Heart left ventricle (tissue), 16 donors: ENCODE measurements at places on chromosomes 12 and 14. TPM values are rescaled to one million over a fixed set of nuclear protein-coding genes. Genes with fewer than 3 reads are reported as not detected.

DNA sequence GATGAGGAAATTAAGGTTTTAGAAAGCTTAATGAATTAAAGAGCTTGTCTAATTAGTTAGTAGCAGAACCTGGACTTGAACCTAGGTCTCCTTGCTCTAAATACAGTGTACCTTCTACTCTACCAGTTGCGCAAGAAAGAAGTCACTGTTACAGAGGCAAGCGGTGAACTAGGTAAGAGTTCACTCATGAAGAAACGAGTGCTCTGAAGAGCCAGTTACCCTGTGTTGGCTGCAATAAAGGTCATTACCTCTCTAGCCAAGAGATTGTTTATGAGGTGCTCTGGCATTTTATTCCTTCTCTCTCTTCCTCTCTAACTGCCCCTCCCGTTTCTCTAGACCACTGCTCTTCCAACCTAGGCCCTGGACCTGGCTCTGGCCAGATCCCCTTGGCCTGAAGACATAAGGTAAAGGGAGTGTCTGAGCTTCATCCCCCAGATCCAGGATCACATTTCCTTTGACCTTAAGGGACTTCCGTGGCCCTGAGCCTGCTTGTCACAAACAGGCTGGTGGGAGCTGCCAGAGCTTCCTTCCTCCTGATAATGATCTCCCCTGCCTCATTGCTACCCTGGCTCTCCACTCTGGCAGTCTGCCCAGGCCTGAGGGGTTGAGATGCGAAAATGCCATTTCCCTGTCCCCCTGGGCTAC, 1.9 kb downstream of the RNASE7 start:
- H3K4me3 ChIP-seq = no peak overlapping the region
- peaks cover 14% of the 10 kb centered on the region for H3K4me1 ChIP-seq
- peak; percentile 54 for DNase-seq

DNA sequence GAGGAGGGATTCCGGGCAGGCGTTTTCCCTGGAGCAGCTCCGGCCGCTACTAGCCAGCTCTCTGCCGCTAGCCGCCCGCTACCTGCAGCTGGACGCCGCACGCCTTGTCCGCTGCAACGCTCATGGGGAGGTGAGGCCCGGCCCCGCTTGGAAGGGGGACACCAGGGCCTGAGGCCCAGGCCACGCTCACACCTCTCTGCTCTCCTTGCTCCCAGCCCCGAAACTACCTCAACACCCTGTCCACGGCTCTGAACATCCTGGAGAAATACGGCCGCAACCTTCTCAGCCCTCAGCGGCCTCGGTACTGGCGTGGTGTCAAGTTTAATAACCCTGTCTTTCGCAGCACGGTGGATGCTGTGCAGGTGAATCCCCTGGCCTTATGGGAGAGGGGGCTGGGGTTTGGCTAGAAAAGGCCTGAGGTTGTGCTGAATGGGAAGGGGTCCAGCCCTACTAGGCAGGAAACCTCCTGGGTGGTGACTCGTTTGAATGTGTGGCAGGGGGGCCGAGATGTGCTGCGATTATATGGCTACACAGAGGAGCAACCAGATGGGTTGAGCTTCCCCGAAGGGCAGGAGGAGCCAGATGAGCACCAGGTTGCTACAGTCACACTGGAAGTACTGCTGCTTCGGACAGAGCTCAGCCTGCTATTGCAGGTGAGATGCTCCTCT, 597 bp downstream of the RNF31 start:
- peaks cover 66% of the 10 kb centered on the region for H3K36me3 ChIP-seq
- H3K4me3 ChIP-seq = peak overlapping the region; percentile 90
- peak overlapping the region; percentile 90 for H3K27ac ChIP-seq
- no peaks in the 10 kb centered on the region for H3K27me3 ChIP-seq
- no peak for DNase-seq
- H3K4me1 ChIP-seq = peaks cover 6% of the 10 kb centered on the region

Gene C12orf50
- total RNA-seq = not detected

- no peaks in the 10 kb centered on the region for H3K36me3 ChIP-seq
- no peak for DNase-seq
- H3K4me1 ChIP-seq = no peaks in the 10 kb centered on the region
- no peak overlapping the region for H3K27ac ChIP-seq
These were observed 10.2 kb upstream of the OR11G2 start for GRCh38 chr14:20180486-20180885.

Gene MYRFL
- 0.13 TPM for total RNA-seq

DNA sequence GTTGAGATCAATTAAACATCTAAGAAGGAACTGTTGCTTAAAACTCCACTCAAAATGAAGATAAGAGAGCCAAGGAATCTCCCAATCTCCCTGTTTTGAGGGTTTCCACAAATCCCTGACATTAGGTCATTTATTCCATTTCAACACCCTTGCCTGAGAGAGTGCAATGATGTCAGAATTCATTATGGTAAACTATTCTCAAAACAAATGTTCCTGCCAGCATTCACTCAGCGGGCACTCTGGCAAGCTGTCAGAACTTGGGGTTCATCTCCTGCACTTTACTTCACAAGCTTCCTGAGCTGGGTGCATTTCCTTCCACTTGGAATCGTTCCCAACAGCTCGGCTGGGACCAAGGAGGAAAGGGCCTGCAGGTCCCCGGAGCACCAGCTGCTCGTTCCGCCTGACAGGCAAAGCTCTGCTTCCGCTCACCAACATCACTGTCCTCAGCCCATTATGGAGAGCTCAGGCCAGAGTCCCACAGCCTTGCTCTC, 117.8 kb downstream of the TTC7B start:
- peak overlapping the region; percentile 80 for H3K27ac ChIP-seq
- H3K27me3 ChIP-seq = no peaks in the 10 kb centered on the region
- no peak overlapping the region for H3K4me3 ChIP-seq
- no peaks in the 10 kb centered on the region for H3K36me3 ChIP-seq

- no peaks in the 10 kb centered on the region for H3K27me3 ChIP-seq
- H3K36me3 ChIP-seq = no peaks in the 10 kb centered on the region
- DNase-seq = no peak
- H3K4me1 ChIP-seq = no peaks in the 10 kb centered on the region
These were observed 229.9 kb downstream of the SNAPC1 start for GRCh38 chr14:61992139-61992538.

GRCh38 chr14:68124979-68125731, 305.6 kb downstream of the RAD51B start:
- peaks cover 7% of the 10 kb centered on the region for H3K4me1 ChIP-seq
- H3K4me3 ChIP-seq = no peak overlapping the region
- H3K27me3 ChIP-seq = no peaks in the 10 kb centered on the region
- no peaks in the 10 kb centered on the region for H3K36me3 ChIP-seq

- H3K27me3 ChIP-seq = no peaks in the 10 kb centered on the region
- H3K4me1 ChIP-seq = no peaks in the 10 kb centered on the region
- DNase-seq = no peak
These were observed 15.3 kb upstream of the SNAPC1 start for GRCh38 chr14:61746881-61747280.

- H3K4me3 ChIP-seq = peak overlapping the region; percentile 36
- H3K36me3 ChIP-seq = peaks cover 6% of the 10 kb centered on the region
- DNase-seq = peak; percentile 36
- H3K4me1 ChIP-seq = peaks cover 30% of the 10 kb centered on the region
- H3K27me3 ChIP-seq = no peaks in the 10 kb centered on the region
These were observed 59.8 kb downstream of the PLEKHG3 start for GRCh38 chr14:64763801-64764621.

- no peaks in the 10 kb centered on the region for H3K4me1 ChIP-seq
- H3K27me3 ChIP-seq = no peaks in the 10 kb centered on the region
- no peak overlapping the region for H3K4me3 ChIP-seq
- no peak for DNase-seq
- no peak overlapping the region for H3K27ac ChIP-seq
These were observed 28.1 kb downstream of the ATP6V1D start for GRCh38 chr14:67331368-67332125.

- no peak overlapping the region for H3K4me3 ChIP-seq
- peaks cover 33% of the 10 kb centered on the region for H3K4me1 ChIP-seq
- no peak for DNase-seq
- H3K27me3 ChIP-seq = peaks cover 32% of the 10 kb centered on the region
- H3K36me3 ChIP-seq = no peaks in the 10 kb centered on the region
- H3K27ac ChIP-seq = no peak overlapping the region
These were observed 2.8 kb upstream of the KCNH3 start for GRCh38 chr12:49535921-49536525.

Gene GPR84
- total RNA-seq = not detected

GRCh38 chr14:68346556-68347343, 446.1 kb downstream of the ZFP36L1 start:
- no peak overlapping the region for H3K27ac ChIP-seq
- peaks cover 4% of the 10 kb centered on the region for H3K4me1 ChIP-seq
- no peak overlapping the region for H3K4me3 ChIP-seq
- H3K27me3 ChIP-seq = no peaks in the 10 kb centered on the region
- H3K36me3 ChIP-seq = no peaks in the 10 kb centered on the region

Gene GDF3
- total RNA-seq = not detected

- H3K36me3 ChIP-seq = no peaks in the 10 kb centered on the region
- H3K27ac ChIP-seq = no peak overlapping the region
- H3K4me3 ChIP-seq = no peak overlapping the region
- H3K4me1 ChIP-seq = peaks cover 15% of the 10 kb centered on the region
- peak; percentile 45 for DNase-seq
These were observed 25.4 kb downstream of the BRF1 start for GRCh38 chr14:105275267-105275946.

DNA sequence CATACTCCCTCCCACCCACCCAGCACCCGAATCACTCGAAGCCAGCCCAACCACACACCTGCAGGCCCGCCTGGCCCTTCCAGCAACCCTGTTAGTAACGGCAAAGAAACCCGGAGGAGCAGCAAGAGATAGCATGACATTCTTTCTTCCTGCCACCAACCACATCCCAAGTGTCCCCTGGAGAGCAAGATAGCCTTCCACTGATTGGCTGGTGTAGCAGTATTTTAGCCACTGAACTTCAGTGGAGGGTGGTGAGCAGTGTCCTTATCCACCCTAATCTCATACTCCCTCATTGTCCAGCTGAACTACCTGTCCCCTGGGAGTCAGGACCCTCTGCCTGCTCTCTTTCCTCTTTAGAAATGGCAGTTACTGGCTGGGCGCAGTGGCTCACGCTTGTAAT, 769 bp upstream of the SLC39A5 start:
- no peaks in the 10 kb centered on the region for H3K36me3 ChIP-seq
- no peaks in the 10 kb centered on the region for H3K27me3 ChIP-seq
- no peak overlapping the region for H3K4me3 ChIP-seq
- H3K27ac ChIP-seq = no peak overlapping the region
